ENCODE measurements at places on chromosomes 6 and 20. TPM values are rescaled to one million over a fixed set of nuclear protein-coding genes. Genes with fewer than 3 reads are reported as not detected.

DNA sequence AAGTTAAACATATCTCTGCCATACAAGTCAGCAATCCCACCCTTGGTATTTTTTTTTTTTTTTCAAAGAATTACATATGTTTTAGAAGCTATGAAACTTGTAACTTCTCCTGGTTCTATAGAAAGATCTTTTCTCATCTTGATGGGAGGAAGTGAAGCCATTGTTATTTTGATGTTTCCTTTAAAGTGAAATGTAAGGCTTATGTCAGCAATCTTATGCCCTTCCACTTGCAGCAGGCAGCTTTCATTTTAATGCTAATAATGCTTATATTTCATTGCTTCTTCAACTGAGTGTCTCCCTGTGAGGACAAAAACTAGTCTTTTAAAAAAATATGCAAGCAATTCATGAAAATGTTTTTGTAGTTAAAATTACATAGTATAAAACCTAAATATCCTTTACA is 1614.7 kb downstream of the KHDRBS2 start:
- DNase-seq, result no peak

DNA sequence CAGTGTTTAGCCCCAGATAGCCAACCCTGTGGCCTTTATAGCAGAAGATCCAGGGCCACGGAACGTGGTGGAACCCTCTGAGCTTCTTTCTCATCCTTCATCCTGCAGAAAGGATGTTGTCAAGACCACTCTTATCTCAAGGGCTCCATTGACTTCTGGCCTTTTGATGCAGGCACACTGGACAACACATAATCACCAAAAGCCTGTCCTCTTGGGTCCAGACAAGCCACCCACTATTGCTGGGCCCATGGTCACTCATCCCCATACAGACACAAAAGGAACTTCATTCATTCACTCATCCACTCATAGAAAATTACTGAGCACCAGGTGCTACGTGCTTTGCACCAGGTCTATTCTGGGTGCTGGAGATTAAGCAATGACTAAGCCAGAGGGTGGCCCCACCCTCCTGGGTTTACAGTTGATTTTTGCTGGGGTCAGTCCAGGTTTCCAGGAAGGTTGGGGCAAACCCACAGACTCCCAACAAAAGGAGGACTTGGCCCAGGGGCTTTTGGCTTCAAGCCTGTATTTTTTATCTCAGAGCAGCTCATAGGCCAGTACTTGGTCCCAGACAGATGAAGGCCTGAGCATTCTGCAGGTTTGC is 2.4 kb downstream of the CST8 start:
- DNase-seq, result no peak

- no peak for DNase-seq
These were observed 778 bp upstream of the LIN28B start for GRCh38 chr6:104955927-104956730.

DNA sequence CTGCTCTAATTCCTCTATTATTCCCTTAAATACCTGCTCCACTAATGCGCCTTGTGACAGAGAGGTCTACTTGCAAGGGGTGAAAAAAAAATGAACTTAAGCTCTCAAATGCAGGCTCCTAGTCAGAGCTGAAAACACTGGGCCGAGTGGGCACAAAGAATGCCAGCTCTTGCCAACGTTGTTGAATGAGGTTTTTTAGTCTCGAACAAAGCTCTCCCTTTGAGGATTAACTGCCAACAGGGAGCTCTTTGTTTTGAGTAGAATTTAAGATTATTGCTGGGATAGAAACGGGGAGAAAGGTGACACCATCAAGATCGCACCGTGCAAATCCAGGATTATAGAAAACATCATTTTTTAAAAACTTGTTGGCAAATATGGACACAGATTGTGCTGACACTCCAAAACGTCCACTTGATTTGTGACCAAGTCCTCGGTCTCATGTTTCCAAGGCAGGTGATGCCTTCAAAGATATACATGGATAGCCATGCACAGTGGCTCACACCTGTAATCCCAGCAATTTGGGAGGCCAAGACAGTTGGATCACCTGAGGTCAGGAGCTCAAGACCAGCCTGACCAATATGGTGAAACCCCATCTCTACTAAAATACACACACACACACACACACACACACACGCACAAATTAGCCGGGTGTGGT is 163.2 kb downstream of the BMP7 start:
- no peak for DNase-seq

- DNase-seq, result peak; percentile 92
These were observed 470.5 kb upstream of the JAG1 start for GRCh38 chr20:11144114-11144950.

- DNase-seq, result no peak
These were observed 20.7 kb downstream of the NKX2-4 start for GRCh38 chr20:21376626-21377025.

DNA sequence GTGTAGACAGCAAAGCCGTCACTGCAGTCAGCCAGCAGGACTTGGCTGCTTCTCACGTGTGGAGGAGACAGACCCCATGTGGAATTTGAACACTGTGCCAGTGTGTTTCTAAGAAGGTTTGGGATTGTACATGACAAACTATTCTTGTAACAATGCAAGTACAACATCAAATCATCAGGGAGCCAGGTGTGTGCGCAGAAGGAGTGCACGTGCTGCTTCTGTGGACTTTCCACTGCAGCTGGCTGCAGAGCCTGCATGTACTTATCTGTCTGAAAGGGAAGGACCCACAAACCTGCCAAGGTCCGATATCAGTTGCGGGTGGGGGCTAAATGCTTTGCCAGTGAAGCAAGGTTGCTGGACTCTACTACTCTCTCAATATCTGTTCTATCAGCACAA is 211.6 kb downstream of the WDR27 start:
- no peak for DNase-seq

DNA sequence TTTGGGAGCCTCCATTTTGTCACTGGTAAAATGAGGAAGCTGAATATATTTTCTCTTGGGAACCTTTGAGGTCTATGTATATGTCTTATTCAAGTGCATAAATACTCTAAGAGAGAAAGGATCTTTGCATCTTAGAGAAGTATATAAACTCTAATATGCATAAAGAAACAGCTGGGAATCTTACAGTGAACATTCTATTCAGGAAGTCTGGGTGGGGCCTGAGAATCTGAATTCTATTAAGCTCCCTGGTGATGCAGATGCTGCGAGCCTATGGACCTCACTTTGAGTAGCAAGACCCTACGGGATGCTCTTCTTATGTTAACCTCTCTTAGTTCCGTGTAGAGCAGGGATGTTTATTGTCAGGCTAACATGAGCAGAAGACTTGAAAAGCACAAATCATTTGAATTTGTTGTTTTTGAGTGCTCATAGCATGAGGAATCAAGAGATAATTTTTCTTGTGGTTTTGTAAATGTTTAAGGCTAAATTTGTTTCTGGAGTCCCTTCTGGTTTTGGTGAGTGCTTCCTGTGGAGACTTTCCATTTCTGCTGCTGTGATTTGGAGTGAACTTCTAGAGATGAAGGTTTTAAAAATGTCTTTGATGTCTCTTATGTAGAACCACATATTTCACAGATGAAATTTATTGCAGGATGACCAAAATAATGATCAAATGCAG is 281.2 kb upstream of the JAG1 start:
- no peak for DNase-seq

DNA sequence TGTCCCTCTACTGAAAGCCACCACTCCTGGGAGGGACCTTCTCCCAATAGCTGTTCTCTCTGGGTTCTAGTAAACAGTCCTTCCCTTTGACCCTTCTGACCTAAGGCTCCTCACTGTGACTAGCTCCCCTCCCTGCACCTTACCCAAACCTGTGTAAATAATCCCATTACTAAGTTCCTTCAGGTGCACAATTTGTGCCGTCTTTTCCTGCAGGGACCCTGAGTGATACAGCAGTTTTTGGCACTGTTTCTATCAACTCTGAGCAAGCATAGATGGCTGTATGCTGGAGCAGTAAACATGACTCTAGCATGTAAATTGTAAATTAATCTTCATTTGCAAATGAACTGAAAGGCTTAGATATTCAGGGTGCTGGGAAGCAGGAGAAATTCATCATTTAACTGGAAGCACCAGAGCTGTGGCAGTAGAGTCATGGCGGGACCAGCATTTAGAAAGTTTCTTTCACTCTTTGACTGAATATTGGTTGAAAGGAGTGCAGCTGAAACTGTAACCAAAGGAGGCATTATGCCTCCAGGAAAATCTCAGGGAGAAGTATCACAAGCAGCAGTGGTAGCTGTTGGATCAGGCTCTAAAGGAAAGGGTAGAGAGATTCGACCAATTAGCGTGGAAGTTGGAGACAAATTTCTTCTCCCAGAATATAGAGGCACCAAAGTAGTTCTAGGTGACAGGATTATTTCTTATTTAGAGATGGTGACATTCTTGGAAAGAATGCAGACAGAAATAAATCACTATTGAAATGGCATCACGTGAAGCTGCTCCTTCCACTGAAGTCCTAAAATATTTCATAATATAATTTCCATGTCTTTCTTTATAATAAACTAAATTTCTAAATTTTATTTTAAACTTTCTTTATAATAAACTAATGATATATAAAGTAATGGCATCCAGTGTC is 117.8 kb downstream of the TCP11 start:
- no peak for DNase-seq

DNA sequence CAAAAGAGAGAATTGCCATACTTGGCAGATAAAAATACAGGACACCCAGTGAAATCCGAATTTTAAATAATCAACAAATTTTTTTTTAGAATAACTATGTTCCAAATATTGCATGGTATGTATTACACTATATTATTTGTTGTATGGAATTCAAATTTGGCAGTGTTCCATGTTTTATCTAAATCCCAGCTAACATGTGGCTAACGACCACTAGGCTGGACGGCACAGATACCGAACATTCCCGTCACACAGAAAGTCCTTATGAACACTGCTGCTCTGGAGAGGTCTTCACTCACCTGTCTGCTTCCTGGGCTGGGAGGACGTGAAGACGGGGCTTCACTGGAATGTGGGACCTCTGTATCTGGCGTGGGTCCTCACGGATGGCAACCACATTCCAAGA is 32.8 kb downstream of the SNX5 start:
- no peak for DNase-seq

GRCh38 chr20:34045930-34046725 is 52.4 kb downstream of the RALY start:
- DNase-seq, result no peak

- no peak for DNase-seq
These were observed 642 bp downstream of the NKX2-2 start for GRCh38 chr20:21513181-21513663.

- DNase-seq, result no peak
These were observed 143.8 kb upstream of the LAMA2 start for GRCh38 chr6:128739112-128739511.

- DNase-seq, result no peak
These were observed 35.0 kb upstream of the NELFCD start for GRCh38 chr20:58945965-58946631.

DNA sequence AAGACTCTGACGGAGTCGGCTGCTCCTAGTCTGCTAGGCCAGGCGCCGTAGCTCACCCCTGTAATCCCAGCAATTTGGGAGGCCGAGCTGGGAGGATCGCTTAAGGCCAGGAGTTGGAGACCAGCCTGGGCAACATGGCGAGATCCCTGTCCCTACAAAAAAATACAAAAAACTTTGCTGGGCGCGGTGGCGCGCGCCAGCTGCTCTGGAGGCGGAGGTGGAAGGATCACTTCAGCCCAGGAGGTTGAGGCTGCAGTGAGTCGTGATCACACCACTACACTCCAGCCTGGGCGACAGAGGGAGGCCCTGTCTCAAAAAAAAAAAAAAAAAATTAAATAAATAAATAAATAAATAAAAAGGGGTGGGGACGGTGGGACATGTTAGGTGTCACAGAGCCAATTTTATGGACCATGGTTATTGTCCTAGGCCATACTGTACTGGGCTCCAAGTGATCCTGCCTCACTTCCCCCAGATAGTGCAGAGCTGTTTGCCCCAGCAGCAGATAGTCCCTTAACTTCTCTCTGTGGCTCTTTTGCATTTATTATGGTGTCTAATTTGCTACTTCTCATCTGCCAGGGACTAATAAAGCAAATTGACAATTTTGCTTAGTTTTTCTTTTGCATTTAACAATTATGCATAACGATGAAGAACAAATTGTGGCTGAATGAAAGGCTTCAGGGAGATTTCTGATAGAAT is 5.2 kb downstream of the PI16 start:
- no peak for DNase-seq

DNA sequence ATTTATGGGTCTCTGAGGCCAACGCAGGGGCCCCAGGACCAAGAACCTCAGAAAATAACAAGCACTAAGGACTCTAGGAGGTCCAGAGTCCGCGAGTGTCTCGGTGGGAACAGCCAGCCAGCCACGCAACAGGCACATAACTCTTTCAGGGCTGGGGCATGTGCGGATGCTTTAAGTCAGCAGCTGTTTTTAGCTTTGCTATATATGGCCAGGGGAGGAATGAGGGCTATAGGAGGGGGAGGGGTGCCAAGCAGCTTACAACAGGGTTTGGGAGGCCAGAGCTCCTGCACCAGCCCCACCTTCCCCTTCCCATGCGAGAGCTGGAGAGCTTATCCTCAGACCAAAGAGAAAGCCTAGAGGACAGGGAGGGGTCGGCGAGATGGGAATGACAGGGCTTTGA is 6.2 kb downstream of the JPH2 start:
- no peak for DNase-seq

GRCh38 chr6:125197795-125198269 is 44.3 kb downstream of the TPD52L1 start:
- DNase-seq, result peak; percentile 22

DNA sequence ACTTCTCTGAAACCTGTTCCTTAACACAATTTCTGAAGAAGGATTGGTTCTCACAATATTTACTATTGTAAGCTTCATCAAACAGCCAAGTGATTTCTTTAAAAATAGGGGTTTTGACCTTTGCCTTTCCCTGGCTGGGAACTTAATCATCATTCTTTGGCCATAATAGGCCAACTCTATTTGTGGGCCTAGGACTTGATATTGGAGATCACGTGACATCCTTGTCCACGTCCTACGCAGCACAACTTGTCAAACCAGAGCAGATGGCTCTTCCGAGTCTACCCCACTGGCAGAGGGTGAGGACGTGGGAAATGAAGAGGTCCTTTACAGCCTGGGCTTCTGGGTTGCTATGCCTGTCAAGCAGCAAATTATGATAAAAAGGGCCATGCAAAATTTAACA is 1030.6 kb downstream of the KIF16B start:
- no peak for DNase-seq

GRCh38 chr6:35590622-35591066 is 77.9 kb upstream of the TULP1 start:
- no peak for DNase-seq

GRCh38 chr6:66735106-66735890 is 1028.3 kb upstream of the EYS start:
- no peak for DNase-seq

GRCh38 chr20:46253391-46253790 is 54.9 kb downstream of the CDH22 start:
- DNase-seq, result no peak

POU5F1 gene
- 0.29 TPM for total RNA-seq

COL11A2 gene
- 0.69 TPM for total RNA-seq

SIM1 gene
- 19.5 TPM for total RNA-seq

NHSL1 gene
- total RNA-seq, result 4.0 TPM

STK35 gene
- total RNA-seq, result 14.7 TPM

TRIM31 gene
- total RNA-seq, result not detected

PPP1R3D gene
- 5.6 TPM for total RNA-seq

ENPP5 gene
- not detected for total RNA-seq

FAM120B gene
- total RNA-seq, result 34.3 TPM

CAP2 gene
- total RNA-seq, result 55.3 TPM

ZNF334 gene
- total RNA-seq, result 1.3 TPM

GPR6 gene
- total RNA-seq, result not detected

PACSIN1 gene
- total RNA-seq, result not detected

DEF6 gene
- total RNA-seq, result 3.8 TPM

TNNC2 gene
- 0.26 TPM for total RNA-seq

FAXC gene
- 1.4 TPM for total RNA-seq
